ENCODE measurements at places on chromosomes 7 and 10.

- no peak for DNase-seq
These were observed 224.4 kb downstream of the ARHGAP12 start for GRCh38 chr10:31704195-31704594.

DNA sequence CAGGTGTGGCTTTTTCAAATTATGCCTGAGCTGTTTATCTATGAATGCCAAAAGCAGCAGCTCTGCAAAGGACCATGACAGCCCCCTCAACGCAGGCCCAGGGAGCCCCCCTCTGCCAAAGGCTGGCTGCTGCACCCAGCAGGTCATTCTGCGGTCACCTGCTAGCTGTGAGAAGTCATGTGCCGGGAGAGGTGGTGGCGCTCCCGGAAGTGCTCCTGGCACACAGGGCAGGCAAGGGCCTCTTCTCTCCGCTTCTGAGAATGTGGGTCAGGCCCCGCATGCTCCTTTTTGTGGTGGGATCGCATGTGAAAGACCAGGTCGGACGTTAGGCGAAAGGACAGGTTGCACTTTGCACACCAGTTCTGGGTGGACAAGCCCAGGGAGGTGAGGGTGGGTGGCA, 16.4 kb downstream of the ZNF488 start:
- no peak for DNase-seq

DNA sequence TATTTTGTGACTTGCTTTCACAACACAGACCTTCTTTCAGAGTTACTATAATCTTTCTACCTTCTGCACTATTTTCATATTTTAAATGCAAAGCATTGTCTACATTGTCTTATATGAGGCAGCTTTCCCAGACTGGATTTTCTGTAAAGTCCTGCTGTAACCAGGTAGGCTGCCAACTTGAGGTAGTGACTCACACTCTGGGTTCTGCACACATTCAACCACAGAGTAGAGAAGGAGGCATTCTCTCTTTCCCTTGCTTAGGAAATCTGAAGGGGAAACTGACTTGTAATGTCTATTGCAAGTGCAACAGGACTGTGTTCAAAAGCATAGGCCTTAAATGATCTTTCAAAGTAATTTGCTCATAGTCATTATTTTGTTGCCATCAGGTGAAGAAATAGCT, 461.4 kb downstream of the GRM8 start:
- DNase-seq, result no peak

DNA sequence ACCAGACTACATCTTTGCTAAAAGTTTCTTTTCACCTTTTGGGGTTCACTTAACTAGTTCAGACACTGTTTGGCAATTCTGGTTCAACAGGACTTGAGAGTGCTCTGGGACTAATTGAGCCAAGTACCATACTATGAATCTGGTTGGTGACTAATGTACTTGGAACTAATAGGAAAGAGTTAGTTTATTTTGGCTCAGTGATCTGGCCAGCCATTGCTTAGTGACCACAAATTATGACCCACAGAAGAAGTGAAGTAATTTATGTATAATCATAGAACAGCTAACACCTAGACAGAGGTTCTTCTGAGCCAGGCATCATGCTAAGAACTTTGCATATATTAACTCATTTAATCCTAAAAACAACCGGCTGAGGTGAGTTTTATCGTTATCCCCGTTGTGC, 126.5 kb upstream of the JCAD start:
- DNase-seq, result no peak

GRCh38 chr7:153835103-153835502, 217.1 kb upstream of the DPP6 start:
- DNase-seq, result no peak

DNA sequence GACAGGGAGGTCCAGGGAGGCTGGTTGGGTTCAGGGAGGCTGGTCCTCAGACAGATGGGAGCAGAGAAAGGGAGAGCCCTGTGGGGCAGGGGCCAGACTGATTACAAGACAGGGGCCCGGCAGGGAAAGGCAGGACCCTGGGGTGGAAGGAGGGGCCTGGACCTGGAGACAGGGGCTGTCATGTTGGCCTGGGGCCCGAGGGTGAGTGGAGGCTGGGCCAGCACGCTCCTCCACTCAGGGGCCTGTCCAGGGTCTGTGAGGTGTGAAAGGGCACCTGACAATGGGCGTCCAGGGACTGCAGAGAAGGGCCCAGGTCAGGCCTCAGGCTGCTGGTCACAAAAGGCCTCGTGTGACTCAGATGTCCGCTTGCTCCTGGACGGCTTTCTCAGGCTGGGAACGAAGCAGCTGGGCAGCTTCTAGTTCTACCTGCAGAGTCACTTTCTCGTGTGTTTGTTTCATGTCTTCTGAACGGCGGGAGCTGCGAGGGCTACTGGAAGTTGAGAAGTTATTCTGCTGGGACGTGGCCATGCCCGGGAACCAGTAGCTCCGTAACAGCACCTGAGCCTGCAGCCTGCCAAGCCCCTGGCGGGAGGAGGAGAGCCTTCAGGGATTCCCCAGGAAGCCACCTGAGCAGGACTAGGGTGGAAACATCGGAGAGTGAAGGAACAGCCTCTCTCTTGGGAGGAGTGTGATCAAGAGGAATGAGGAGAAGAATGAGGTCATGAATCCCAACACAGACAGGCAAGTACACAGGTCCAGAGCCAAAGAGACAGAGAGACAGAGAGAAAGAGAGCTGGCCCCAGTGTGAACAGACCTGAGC, 65.8 kb downstream of the KLF6 start:
- no peak for DNase-seq

DNA sequence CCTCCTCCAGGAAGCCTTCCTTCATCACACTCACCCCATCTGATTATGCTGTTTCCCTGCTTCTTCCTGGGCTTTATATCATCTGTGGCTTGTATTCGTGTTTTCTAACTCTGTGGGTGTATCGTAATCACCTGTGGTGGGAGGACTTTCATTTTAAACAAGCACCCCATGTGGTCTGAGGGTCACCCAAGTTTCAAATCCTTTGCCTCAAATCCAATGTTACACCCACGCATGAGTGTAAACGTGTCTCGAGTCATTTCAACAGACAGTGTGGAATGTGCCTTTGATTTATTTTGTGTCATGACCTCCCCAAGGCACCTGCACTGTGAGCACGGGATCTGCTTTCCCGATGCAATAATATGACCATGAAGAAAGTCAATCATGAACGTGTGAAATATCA, 17.5 kb upstream of the LYZL2 start:
- peak; percentile 34 for DNase-seq

- no peak for DNase-seq
These were observed 1025.8 kb upstream of the LRRN3 start for GRCh38 chr7:110065121-110065520.

DNA sequence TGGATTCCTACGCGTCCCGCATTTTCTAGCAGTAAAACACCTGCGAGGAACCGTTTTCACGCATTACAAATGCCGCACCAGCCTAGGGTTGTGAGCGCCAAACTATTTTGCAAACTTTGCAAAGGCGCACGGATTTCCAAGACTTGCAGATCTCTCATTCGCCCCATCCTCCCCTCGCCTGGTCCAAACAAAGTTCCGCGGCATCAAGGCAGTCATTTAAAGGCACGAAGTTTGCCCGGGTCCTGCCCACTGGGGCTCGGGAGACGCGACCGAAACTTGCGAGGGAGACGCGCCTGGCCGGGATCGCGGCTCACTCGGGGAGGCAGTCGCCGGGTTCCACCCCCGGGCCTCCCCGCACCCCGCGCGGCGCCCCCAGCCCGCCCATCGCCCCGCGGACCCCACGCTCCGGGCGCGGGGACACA, 613 bp downstream of the USP6NL start:
- no peak for DNase-seq

GRCh38 chr7:64621656-64622055, 44.3 kb upstream of the ZNF107 start:
- no peak for DNase-seq

GRCh38 chr10:22597138-22597537, 117.2 kb downstream of the PIP4K2A start:
- no peak for DNase-seq

- no peak for DNase-seq
These were observed 56.4 kb downstream of the PRR15 start for GRCh38 chr7:29619848-29620555.

DNA sequence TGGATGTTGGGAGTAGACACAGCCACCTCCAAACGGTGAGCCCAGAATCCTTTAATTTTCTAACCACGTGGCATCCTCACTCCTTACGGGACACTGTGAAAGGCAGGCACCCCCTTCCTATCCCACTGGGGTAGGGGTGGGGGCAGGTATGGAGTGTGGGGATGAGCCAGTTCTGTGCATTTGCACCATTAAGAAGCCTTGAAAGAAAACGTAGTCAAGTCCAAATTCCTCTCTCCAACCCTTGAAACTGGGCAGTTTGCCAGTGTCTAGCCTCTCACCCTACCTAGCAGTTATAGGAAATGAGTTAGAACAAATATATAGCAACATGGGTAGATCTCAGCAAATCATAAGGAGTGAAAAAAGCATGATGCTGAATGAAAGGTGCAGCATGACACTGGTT, 92.4 kb upstream of the LEP start:
- no peak for DNase-seq

All from activated CD4-positive, alpha-beta T cell treated with anti-CD3 and anti-CD28 coated beads, Interleukin-10, Interleukin-2, amounts not matched to agents 100 ng/mL and 50 ng/mL, durations not matched to agents 16 hours and 8 hours (primary cell).